Suppressor macrophage treated with lipopolysaccharide for 4 hours (primary cell): ENCODE measurements at places on chromosomes 1 and 21.

DNA sequence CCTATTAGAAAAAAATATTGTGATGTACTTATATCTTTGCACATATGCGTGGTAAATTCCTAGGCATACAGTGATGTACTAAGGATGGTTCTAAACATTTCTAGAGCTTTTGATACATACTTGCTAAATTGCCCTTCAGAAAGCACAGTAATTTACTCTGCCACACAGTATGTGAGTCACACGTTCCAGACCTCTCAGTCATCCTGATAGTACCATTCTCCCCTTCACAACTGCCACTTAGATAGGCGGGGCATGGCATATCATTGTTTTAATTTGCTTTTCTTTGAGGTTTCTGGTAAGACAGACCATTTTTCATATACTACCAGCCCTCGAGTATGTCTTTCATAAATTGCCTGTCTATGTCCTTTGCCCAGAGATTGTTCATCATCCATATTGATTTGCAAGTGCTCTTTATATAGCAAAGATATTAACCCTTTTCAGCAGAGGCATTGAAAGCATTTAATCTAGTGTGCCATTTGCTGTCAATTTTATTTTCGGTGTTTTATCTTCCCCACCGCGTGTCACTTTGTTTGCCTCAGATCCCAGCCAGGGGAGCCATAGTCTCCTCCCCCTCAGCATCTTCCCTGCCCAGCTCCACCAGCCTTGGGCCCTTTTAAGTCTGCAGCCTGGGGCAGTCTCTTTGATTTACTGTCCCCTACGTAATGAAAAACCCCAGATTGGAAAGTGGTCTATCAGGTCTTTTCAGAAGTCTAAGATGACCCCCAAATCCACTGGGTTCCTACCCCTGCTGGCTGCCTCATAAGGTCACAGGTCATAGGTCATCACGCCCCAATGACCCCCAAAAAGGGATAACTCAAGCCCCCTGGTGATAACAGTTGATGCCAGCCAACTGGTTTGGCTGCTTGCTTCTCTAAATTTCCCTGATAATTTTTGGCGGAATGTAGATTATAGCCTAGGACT, 11.8 kb upstream of the PAX7 start:
- no peak for DNase-seq

DNA sequence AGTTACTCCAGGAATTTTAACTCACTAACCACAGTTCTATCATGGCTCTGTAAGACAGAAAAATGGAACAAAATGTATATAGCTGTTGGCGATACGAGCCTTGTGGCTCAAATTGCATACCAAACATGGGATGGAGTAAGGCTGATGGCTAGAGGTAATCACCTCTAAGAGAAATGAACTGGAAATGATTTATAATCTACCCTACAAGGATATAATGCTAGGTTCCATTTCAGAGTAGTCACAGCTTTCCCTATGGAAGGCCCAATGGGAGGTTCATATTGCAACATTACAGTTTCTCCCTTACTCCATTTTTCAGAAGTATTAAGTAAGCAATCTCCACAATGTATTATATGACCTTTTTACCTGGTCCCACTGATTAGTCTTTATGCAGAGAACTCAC, 61.6 kb downstream of the EDEM3 start:
- DNase-seq = no peak

- DNase-seq = no peak
Measured at GRCh38 chr1:95229706-95230105, 4.3 kb upstream of the RWDD3 start.

GRCh38 chr1:235950318-235950717, 83.6 kb upstream of the LYST start:
- DNase-seq = no peak

DNA sequence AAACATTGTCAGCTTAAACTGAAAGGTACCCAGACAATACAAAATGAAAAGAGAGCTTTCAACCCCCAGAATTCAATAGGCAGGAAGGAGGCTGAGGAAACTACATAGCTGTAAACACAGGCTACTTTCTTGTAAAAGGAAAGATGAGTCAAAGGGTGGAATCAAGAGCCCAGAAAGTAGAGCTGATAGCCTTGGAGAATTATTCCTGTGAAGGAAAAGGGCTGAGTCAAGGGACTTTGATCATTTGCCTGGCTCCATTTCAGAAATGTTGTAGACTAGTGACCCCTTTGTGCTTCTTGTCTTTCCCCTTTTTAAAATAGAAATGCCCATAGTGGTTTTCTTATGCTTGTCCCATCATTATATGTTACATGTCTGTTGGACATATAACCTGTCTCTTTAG, 597.6 kb downstream of the ADGRL2 start:
- no peak for DNase-seq

GRCh38 chr21:10641107-10641506, 119.7 kb downstream of the TPTE start:
- DNase-seq = no peak

DNA sequence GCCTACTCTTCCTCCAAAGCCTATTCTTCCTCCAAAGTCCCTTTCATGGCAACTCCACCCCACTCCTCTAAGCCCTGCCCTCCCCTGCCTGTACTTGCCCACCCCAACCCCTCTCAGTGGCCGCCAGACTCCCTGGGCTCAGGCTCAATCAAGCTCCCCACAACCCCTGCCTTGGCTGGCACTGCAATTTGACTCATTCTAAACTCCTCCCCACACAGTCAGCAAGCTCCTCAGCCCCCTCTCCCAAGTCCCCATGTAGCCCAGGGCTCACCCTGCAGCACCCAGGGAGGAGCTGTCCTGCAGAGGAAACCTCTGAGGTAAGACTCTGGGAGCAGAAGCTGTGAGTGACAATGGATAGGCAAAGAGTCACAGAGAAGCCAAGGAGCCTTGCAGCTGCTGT, 3.6 kb upstream of the VSIG8 start:
- DNase-seq = no peak

- no peak for DNase-seq
Measured at GRCh38 chr1:27555700-27556424, 48.1 kb downstream of the AHDC1 start.

GRCh38 chr1:180923887-180924286, 11.2 kb downstream of the KIAA1614 start:
- DNase-seq = no peak

GRCh38 chr1:80462006-80462405, 1338.7 kb upstream of the ADGRL2 start:
- DNase-seq = no peak

DNA sequence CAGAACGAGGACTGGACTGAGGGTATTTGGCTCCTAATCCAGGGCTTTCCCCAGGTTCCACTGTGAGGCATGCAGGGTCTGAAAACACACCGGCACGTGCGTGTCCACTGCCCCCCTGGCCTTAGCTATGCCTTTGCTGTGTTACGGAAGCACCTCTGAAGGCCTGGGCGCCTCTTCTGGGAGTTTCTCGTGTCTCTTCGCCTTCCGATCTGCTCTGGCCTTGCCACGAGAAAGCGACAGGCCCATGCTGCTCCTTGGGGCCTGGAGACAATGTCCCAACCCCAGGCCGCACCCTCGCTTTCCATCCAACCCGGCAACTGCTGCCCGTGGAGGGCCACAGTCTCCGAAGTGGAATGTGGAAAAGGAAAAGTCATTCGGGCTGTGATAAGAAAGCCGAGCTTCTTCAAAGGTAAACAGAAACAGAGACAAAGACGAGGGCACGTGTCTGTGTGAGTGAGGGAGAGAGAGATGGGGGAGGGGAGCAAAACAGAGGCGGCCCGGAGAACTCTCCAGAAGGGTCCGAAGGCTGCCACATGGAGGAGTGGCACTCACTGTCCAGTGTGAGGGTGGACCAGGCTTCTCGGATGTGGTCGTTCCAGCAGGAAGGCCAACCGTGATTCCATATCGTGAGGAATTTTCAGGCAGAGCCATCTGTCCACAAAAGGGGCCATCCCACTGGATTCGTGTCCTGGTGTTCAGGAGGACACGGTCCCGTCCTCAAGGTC, 3.4 kb upstream of the UMODL1 start:
- no peak for DNase-seq

GRCh38 chr21:24375201-24375600, 1232.1 kb downstream of the MRPL39 start:
- peak; percentile 23 for DNase-seq

GRCh38 chr1:93448983-93449804, 1.3 kb downstream of the FNBP1L start:
- no peak for DNase-seq

DNA sequence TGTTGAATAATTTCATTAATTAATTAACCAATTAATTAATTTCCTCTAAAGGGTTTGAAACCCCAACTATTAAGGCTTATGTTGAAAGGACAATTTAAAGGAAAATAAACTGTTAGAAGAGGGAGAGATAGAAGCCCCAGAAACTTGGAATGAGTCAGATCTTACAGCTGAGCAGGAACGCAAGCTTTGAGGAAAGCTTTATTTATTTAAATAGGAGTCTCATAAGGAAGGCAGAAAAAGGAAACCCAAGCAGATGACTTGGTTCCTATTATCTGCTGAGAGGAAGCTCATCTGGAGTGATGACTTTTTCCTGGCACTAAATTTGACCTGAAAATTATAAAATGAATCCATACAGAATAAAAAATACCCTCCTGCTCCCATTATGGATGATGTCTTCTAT, 105.1 kb downstream of the ROR1 start:
- no peak for DNase-seq

- no peak for DNase-seq
Measured at GRCh38 chr1:108016451-108016920, 51.5 kb upstream of the VAV3 start.

GRCh38 chr1:202276920-202277319, 64.8 kb downstream of the UBE2T start:
- DNase-seq = no peak

GRCh38 chr1:50060279-50060678, 36.5 kb upstream of the AGBL4 start:
- no peak for DNase-seq

DNA sequence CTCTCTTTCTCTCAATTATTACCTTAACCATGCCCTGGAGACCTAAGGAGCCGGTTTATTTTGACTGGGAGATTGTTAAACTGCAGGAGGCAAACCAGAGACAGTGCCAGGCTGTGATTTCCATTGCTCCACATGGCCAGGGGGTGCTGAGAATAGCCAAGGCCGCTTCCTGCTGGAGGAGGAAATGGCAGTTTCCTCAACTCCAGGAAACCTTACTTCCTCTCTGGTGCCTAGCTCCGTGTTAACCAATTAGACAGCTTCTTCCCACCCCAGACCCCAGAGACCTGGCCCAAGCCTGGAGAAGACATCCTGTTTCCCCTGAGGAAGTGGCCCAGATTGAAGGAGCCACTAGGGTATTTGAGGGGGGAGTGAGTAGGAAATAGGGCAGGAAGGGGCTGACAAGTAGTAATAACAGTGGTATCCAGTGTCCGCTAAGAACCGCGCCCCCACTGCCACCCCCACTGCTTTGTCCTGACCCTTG, 161.2 kb downstream of the PLPP3 start:
- no peak for DNase-seq

DNA sequence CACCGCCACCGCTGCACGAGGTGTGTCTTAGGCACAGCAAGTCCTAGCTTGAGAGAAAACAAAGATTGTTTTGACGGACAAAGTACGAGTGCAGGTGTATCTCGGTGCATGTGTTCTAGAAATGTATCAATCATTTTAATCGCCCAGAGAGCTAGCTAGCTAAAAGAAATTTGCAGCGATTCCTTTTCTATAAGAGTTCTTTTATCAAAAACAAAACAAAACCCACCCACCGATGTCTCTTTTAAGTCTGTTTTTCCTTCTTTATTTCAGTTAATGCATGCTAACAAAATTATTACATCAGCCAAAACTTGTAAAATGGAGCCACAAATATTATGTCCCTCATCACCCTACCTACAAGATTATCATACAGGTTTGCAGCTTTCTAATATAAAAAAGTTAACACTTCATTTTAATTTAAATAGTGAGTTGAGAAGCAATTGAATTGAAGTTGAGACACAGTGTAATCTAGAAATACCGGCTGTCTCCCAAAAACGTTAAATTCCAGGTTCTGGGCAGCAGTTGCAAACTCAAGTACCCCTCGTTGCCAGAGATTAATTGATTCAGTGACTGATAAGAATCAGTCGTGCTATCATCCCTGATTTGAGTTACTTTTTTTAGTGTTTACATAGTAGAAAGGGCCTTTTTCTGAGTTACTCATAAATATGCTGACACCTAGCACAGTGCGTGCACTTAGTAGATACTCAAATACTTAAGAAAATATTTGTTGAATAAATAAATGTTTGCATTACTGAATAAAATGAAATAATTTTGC, 1.5 kb upstream of the SYDE2 start:
- DNase-seq = no peak

- no peak for DNase-seq
Measured at GRCh38 chr1:71339238-71339637, 258.4 kb upstream of the ZRANB2 start.

DNA sequence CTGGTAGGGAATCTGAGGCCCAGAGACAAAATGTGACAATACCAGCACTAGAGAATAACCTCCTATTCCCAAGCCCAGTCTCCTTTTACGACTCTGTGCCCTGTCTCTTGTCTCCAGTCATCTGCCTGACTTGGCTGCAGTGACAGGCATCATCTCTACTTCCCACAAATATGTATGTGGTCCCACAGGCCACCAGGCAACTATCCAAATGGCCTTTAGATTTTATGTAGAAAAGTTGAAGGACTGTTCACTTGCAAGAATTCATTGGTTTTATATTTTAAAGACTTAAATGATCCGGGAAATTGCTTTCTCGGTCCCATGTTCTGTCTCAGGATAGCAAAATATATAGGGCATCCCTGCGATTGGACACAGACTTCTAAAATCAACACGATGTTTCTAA, 11.6 kb downstream of the KRTAP24-1 start:
- DNase-seq = no peak

DNA sequence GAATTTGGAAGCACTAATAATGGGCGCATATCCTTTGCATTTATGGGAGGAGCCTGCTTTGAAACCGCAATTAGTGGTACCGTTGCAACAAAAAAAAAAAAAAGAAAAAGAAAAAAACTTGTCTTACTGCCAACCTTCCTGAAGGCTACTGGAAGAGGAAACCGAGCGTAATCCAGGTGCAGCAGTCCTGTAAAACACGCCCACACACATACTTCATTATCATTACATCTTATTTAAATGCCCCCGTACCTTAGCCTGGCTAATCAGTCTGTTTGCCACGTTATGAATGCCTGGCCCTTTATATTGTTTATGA, 686 bp upstream of the ZNF281 start:
- DNase-seq = no peak

DNA sequence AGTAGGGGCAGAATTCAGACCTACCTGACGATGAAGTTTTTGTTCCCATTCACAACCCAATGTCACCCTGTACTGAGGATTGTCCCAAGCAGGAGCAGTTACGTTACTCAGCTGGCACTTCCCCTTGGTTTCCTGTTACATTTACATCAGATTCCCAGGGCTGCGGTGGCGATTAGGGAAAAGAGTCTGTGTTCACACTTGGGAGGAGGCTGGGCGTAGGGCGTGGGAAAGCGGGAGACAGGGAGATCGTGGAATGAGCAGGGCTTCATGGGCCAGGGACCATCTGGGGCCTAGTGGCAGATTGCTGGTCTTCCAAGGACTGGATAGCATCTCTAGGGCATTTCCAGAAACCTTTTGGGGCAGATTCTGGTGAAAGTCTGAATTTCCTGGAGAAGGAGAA, 39.0 kb downstream of the TBX19 start:
- DNase-seq = no peak

GRCh38 chr1:229448845-229449244, 15.0 kb upstream of the ACTA1 start:
- DNase-seq = no peak

- DNase-seq = no peak
Measured at GRCh38 chr1:236830560-236830959, 35.5 kb downstream of the MTR start.
